ENCODE measurements at places on chromosomes 7 and 10. TPM values are rescaled to one million over a fixed set of nuclear protein-coding genes. Genes with fewer than 3 reads are reported as not detected.

The BUD31 gene
- 79.0 TPM for total RNA-seq

The SPDYE2 gene
- total RNA-seq: 0.50 TPM

The PRTFDC1 gene
- total RNA-seq: 3.8 TPM

The HMX2 gene
- 0.25 TPM for total RNA-seq

- no peak for DNase-seq
- H3K4me1 ChIP-seq: no peaks in the 10 kb centered on the region
- H3K27me3 ChIP-seq: no peaks in the 10 kb centered on the region
- H3K4me3 ChIP-seq: no peak overlapping the region
- no peak overlapping the region for H3K27ac ChIP-seq
These were observed 10.7 kb upstream of the KPNA7 start for GRCh38 chr7:99218406-99219184.

GRCh38 chr10:30606313-30606712 lies 23.2 kb downstream of the LYZL2 start:
- H3K36me3 ChIP-seq: no peaks in the 10 kb centered on the region
- DNase-seq: no peak
- H3K27me3 ChIP-seq: no peaks in the 10 kb centered on the region
- H3K4me1 ChIP-seq: no peaks in the 10 kb centered on the region
- H3K27ac ChIP-seq: no peak overlapping the region
- no peak overlapping the region for H3K4me3 ChIP-seq

GRCh38 chr7:19772841-19773760 lies at the start of gene TMEM196:
TSS of gene TMEM196 (minus strand) at chr7:19773617. CDS start at chr7:19772696, 921 bp downstream.
- H3K27ac ChIP-seq: no peak within 1 kb of the TSS
- H3K4me1 ChIP-seq: peaks cover 2% of the 10 kb centered on the region
- no peak within 1 kb of the TSS for H3K4me3 ChIP-seq
- peaks cover 11% of the 10 kb centered on the region for H3K27me3 ChIP-seq
- no peaks in the 10 kb centered on the region for H3K36me3 ChIP-seq

DNA sequence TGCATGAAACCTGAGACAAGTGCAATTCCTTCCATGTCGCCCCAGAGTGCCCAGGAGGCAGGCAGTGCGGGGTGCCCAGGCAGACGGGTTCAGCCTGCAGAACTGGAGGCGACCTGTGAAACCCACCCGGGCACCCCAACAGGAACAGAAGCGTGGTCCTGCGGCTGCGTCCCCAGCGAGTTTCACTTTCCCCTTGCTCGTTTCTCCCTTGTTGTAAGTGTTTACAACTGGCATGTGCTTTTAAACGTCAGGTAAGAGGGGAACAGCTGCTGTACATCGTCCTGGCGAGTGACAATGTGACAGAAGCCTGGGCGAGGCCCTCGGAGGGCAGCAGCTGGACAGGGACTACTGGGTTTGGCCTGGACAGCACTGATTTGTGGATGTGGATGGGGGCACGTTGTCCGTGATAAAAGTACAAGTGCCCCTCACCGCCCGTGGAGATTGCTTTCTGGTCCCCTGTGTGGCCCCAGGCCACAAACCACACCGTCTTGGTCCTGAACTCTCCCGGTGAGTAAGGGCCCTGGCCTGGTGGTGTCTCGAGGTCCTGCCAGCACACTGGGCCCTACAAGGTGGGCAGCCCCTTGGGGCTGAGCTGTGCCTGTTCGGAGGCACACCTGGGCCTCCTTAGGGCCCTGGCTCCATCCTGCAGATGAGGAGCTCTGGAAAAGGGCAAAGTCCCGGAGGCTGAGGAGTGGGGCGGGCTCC lies 4.0 kb downstream of the VENTX start:
- no peaks in the 10 kb centered on the region for H3K36me3 ChIP-seq
- no peak overlapping the region for H3K27ac ChIP-seq
- no peak overlapping the region for H3K4me3 ChIP-seq

DNA sequence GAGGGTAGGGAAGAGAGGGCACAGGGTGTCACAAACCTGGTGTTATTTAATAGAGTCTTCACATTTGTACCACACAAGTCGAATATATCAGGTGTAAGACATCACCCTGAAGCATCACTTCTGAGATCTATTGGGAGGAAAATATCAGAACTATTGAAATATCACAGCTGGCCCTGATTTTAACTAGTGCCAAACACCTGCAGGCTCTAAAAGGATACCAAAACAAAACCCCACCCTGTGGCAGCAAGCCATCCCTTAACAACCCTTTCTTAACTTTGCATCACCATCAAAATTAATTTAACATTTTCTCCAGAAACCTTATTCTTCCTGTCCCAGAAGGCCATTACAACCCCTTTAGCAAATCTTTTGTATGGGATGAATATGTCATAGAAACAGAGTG lies 365.4 kb downstream of the SUGCT start:
- no peak overlapping the region for H3K4me3 ChIP-seq
- H3K27me3 ChIP-seq: no peaks in the 10 kb centered on the region
- no peaks in the 10 kb centered on the region for H3K36me3 ChIP-seq
- H3K4me1 ChIP-seq: no peaks in the 10 kb centered on the region
- no peak for DNase-seq

DNA sequence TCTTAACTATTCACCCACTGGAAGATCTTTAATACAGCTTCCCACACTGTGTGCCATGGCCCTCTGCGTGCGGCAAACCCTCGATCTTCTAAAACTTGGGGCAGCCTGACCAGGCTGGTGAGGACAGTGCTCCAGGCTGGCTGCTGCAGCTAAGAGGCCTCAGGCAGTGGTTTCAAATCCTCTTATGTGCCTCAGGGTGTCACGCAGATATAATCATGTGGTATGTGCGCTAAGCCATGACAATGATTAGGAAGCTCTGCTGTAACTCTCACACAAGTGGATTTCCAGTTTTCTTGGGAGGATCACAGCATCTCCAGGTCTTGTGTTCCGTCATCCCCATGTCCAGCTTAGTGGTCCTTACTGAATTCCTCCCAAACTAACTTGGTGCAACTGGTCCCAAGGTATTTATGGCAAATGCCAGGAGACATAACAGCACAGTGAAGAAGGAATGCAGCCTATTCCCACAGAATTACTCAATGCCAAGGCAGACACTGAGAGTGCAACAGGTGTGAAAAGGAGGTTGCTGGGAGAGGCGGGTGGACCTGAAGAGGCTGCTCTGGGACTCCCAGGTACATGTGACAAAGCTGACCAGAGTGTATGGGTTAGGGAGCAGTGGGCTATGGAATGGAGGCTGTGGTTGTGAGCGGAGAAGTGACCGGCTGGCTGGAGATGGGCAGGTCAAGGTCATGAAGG lies 2.3 kb downstream of the HPS1 start:
- H3K36me3 ChIP-seq: no peaks in the 10 kb centered on the region
- no peaks in the 10 kb centered on the region for H3K4me1 ChIP-seq
- no peaks in the 10 kb centered on the region for H3K27me3 ChIP-seq
- H3K4me3 ChIP-seq: no peak overlapping the region

GRCh38 chr7:32871624-32872371 lies 19.8 kb downstream of the KBTBD2 start:
- no peak for DNase-seq
- H3K27me3 ChIP-seq: no peaks in the 10 kb centered on the region
- no peak overlapping the region for H3K4me3 ChIP-seq

All from kidney (tissue), 22 donors.